ENCODE measurements at places on chromosomes 3 and 15. TPM values are rescaled to one million over a fixed set of nuclear protein-coding genes. Genes with fewer than 3 reads are reported as not detected.

- H3K36me3 ChIP-seq = no peaks in the 10 kb centered on the region
- no peak overlapping the region for H3K4me3 ChIP-seq
- H3K27me3 ChIP-seq = no peaks in the 10 kb centered on the region
- no peak overlapping the region for H3K27ac ChIP-seq
Measured at GRCh38 chr15:29101491-29101890, 168.1 kb downstream of the NSMCE3 start.

DNA sequence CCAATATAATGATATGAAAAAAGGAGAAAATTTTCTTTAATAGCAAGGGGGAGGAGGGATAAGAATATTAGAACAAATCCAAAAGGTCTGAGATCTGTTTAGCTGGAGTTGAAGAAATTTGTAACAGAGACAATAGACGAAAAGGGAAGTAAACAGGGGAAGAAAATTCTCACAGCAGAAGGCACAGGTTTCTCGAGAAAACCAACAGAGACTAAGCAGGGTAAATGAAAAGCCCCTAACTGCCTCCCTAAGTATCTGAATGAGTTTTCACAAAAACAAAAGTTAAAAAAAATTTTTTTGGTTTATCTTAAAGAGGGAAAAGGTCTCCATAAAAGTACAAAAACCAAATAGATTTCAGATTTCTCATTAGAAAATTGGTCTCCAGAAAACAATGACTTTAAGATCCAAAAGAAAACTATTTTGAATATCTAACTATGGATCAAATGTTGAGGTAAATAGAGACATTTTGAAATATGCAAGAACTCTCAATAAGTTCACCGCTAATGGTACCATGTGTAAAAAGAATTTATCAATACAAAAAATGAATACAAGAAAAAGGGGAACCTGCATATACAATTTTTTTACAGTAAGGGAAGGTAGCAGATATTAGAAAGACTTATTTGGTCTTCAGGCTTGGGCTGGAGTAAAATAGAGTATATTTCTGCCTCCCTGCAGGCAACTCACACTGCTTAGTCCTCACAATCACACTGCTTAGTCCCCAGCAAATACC lies 23.9 kb upstream of the NEK10 start:
- H3K27me3 ChIP-seq = no peaks in the 10 kb centered on the region
- H3K4me1 ChIP-seq = peaks cover 19% of the 10 kb centered on the region
- no peak overlapping the region for H3K27ac ChIP-seq
- H3K36me3 ChIP-seq = peaks cover 38% of the 10 kb centered on the region
- no peak overlapping the region for H3K4me3 ChIP-seq

DNA sequence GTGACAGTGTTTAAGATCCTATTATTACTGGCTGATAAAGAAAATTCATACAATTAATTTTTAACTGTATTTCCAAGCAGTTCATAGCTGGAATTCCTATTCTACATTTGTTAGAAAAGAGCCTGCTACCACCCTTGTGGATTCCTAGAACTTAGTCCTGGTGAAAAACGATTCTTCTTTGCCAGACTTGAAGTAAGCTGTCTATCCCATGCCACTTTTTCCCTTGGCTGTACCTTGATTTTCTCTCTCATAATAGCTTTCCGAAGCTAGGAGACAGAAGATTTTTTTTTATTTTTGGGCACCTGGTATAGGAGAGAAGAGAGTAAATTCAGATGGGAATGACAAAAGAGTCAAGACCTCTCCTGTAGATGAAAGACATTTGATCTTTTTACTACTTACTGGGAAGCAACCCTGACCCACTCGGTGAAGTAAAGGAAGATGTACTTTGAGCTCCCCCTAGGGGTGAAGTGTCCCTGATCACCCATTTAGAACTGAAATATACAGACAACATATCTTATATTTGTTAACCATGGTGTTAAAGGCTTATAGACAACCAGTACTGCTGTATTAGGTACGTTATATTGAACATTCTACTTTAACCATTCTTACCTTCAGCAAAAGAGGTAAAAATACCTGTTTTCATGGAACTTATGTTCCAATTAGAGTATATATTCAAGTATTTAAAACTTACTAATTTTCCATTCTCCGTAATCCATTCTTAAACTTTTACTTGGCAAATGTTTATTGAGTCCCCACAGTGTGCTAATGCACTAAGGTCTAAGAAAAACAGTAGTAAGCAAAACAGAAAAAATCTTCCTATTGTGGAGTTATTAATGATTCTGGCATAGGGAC lies 36.2 kb upstream of the C3orf38 start:
- H3K36me3 ChIP-seq = peaks cover 29% of the 10 kb centered on the region
- peaks cover 22% of the 10 kb centered on the region for H3K4me1 ChIP-seq
- DNase-seq = peak; percentile 65
- no peak overlapping the region for H3K27ac ChIP-seq
- H3K27me3 ChIP-seq = no peaks in the 10 kb centered on the region
- H3K4me3 ChIP-seq = no peak overlapping the region

DNA sequence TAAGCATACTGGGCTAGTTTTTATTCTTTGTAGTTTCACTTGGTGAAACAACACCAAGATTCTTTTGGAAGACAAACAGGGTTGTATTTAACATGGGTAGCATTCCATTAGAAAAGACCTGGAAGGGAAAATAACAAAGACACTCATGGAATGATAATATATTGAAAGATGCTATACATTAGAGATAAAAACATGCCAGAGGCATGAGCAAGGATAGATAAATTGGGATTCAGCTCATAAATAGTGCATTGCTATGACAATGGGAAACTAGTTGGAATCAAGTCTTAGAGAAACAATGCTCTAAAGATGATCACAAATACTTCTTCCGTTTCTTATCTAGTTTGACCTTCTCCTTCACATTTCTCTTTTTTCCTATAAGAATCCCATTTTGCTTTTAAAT lies 677.4 kb downstream of the ZNF385D start:
- H3K4me1 ChIP-seq = no peaks in the 10 kb centered on the region
- no peak overlapping the region for H3K4me3 ChIP-seq
- H3K27ac ChIP-seq = no peak overlapping the region
- DNase-seq = no peak
- H3K27me3 ChIP-seq = no peaks in the 10 kb centered on the region
- H3K36me3 ChIP-seq = no peaks in the 10 kb centered on the region

DNA sequence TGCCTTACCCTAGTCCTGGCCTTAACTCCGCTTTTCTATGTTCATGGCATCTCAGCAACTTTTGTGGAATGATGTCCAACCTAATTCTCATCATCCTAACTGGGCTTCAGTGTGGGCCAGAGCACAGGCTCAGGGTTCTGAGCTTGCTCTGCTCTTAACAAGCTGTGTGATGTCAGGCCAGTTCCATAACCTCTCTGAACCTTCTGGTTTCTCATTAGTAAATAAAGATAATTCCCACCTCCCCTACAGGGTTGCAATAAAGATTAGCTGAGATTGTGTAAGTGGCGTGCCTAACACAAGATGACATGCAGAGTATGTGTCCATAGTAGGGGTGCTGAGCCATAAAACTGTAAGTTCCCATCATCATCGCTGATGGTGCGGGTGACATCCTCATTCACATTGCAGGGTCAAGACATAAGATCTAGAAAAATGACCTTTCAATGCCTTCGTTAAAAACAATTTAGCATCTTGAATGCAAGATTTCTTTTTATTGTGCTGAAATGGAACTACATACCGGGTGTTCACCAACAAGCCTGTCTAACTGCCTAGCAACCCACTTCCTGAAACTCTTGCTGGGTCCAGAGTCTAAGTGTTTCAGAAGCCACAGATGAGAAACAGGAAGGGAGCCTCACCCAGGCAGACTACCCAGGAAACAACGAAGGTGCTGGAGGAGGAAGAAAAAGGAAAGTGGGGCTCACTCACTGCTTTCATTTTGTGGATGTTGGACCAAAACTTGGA lies 36.2 kb downstream of the CDCP1 start:
- peaks cover 82% of the 10 kb centered on the region for H3K4me1 ChIP-seq
- H3K27me3 ChIP-seq = peaks cover 7% of the 10 kb centered on the region
- H3K4me3 ChIP-seq = peak overlapping the region; percentile 56
- peak; percentile 76 for DNase-seq
- H3K36me3 ChIP-seq = peaks cover 32% of the 10 kb centered on the region

- peaks cover 5% of the 10 kb centered on the region for H3K27me3 ChIP-seq
- H3K27ac ChIP-seq = no peak overlapping the region
- H3K4me3 ChIP-seq = no peak overlapping the region
- peaks cover 13% of the 10 kb centered on the region for H3K4me1 ChIP-seq
- no peak for DNase-seq
- no peaks in the 10 kb centered on the region for H3K36me3 ChIP-seq
Measured at GRCh38 chr15:99429681-99430081, 136.1 kb upstream of the MEF2A start.

- H3K36me3 ChIP-seq = peaks cover 1% of the 10 kb centered on the region
- peak overlapping the region; percentile 71 for H3K27ac ChIP-seq
- H3K27me3 ChIP-seq = peaks cover 7% of the 10 kb centered on the region
- no peak overlapping the region for H3K4me3 ChIP-seq
Measured at GRCh38 chr3:46187341-46187700, 20.8 kb downstream of the CCR1 start.

DNA sequence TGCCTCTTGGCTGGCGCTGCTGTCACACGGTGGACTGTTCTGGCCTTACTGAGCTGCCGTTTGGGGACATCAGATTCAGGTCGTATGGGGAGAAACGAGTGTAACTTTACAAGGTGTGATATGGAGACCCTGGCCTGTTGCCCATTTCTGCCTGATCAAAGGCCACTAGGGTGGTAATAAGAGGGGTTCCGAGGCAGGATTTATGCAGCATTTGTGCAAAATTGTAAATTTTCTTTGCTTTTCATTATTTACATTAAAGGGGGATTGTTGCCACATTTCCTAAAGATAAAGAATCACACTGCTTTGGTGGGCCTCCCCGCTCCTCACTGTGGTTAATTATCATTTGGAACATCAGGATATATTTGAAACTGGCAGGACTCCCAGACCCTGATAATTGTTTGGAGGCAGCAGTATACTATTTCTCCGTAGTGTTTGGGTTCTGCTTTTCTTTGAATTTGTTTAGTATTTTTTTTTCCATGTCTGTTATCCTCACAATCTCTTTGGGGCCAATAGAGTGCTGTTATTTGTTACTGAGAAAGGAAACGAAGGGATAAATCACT lies 891 bp downstream of the NXPE3 start:
- H3K27ac ChIP-seq = peak overlapping the region; percentile 77
- no peak for DNase-seq
- H3K4me3 ChIP-seq = peak overlapping the region; percentile 90
- peaks cover 42% of the 10 kb centered on the region for H3K4me1 ChIP-seq

DNA sequence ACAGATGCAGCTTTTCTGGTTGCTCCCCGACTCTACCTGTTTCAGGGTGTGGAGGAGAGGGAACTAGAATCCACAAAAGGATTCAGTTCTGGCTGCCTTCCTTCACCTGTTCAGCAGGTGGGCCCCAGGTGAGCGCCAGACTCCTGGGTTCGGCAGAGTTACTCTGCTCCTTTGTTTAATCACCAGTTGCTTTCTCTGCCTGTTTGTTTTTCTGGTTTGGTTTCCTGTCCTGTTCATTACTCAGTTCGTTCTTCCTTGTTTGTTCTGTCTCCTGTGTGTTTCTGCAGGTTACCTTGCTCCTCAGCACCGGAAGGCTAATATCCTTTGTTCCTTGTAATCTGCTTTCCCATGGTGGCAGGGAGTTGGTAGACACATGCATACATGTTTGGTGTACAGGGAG lies 508.5 kb upstream of the ATP11B start:
- DNase-seq = no peak
- H3K4me3 ChIP-seq = no peak overlapping the region
- H3K36me3 ChIP-seq = no peaks in the 10 kb centered on the region
- no peaks in the 10 kb centered on the region for H3K4me1 ChIP-seq
- H3K27ac ChIP-seq = no peak overlapping the region

DNA sequence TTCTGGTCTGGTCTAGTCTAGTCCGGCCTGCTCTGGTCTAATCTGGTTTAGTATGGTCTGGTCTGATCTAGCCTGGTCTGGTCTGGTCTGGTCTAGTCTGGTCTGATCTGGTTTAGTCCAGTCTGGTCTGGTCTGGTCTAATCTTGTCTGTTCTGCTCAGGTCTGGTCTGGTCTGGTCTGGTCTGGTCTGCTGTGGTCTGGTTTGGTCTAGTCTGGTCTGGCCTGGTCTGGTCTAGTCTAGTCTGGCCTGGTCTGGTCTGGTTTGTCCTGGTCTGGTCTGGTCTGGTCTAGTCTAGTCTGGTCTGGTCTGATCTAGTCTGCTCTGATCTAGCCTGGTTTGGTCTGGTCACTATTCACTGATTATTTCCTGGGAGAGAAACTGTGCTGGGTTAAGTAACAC lies 84.1 kb upstream of the PRR23E start:
- no peaks in the 10 kb centered on the region for H3K36me3 ChIP-seq
- H3K4me3 ChIP-seq = no peak overlapping the region
- no peak for DNase-seq
- H3K4me1 ChIP-seq = no peaks in the 10 kb centered on the region
- peaks cover 2% of the 10 kb centered on the region for H3K27me3 ChIP-seq

- H3K27me3 ChIP-seq = no peaks in the 10 kb centered on the region
- H3K4me1 ChIP-seq = peaks cover 16% of the 10 kb centered on the region
- H3K4me3 ChIP-seq = no peak overlapping the region
- peak overlapping the region; percentile 5 for H3K27ac ChIP-seq
- peaks cover 65% of the 10 kb centered on the region for H3K36me3 ChIP-seq
- DNase-seq = no peak
Measured at GRCh38 chr3:66386011-66386924, 114.6 kb downstream of the LRIG1 start.

DNA sequence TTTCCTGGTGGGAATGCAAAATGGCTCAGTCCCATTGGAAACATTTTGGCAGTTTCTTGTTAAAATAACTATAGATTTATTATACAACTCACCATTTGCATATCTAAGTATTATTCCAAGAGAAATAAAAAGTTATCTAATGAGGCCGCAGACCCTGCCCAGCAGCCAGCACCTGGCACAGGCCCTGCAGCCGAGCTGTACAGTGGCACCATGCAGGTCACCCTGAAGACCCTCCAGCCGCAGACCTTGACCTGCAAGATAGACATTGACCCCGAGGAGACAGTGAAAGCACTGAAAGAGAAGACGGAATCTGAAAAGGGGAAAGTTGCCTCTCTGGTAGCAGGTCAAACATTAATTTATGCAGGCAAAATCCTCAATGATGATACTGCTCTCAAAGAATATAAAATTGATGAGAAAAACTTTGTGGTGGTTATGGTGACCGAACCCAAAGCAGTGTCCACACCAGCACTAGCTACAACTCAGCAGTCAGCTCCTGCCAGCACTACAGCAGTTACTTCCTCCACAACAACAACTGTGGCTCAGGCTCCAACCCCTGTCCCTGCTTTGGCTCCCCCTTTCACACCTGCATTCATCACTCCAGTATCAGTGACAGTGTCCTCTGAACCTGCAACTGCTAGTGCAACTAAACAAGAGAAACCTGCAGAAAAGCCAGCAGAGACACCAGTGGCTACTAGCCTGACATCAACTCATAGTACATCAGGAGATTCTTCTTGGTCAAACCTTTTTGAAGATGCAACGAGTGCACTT lies 113.5 kb upstream of the SATB1 start:
- H3K27ac ChIP-seq = no peak overlapping the region
- no peaks in the 10 kb centered on the region for H3K4me1 ChIP-seq
- DNase-seq = no peak

GRCh38 chr15:69511015-69511414 lies 58.4 kb downstream of the RPLP1 start:
- peaks cover 14% of the 10 kb centered on the region for H3K4me1 ChIP-seq
- H3K27me3 ChIP-seq = peaks cover 31% of the 10 kb centered on the region
- no peak overlapping the region for H3K4me3 ChIP-seq
- H3K36me3 ChIP-seq = peaks cover 1% of the 10 kb centered on the region

GRCh38 chr15:40279437-40280141 lies 3.3 kb downstream of the ANKRD63 start:
- no peaks in the 10 kb centered on the region for H3K36me3 ChIP-seq
- no peak overlapping the region for H3K27ac ChIP-seq
- peaks cover 57% of the 10 kb centered on the region for H3K27me3 ChIP-seq
- DNase-seq = peak; percentile 75
- H3K4me1 ChIP-seq = peaks cover 10% of the 10 kb centered on the region

POPDC2 gene
- 3.1 TPM for total RNA-seq

DPPA4 gene
- total RNA-seq = not detected

GOLGA8Q gene
- 7.7 TPM for total RNA-seq

ISG20 gene
- 155 TPM for total RNA-seq

GPR87 gene
- total RNA-seq = 0.40 TPM

SNX22 gene
- 0.35 TPM for total RNA-seq

HTR3E gene
- not detected for total RNA-seq

GABPB1 gene
- total RNA-seq = 46.8 TPM

SPESP1 gene
- total RNA-seq = 0.70 TPM
